Putamen (tissue), 1 donor: ENCODE measurements at places on chromosomes 6 and 20.

DNA sequence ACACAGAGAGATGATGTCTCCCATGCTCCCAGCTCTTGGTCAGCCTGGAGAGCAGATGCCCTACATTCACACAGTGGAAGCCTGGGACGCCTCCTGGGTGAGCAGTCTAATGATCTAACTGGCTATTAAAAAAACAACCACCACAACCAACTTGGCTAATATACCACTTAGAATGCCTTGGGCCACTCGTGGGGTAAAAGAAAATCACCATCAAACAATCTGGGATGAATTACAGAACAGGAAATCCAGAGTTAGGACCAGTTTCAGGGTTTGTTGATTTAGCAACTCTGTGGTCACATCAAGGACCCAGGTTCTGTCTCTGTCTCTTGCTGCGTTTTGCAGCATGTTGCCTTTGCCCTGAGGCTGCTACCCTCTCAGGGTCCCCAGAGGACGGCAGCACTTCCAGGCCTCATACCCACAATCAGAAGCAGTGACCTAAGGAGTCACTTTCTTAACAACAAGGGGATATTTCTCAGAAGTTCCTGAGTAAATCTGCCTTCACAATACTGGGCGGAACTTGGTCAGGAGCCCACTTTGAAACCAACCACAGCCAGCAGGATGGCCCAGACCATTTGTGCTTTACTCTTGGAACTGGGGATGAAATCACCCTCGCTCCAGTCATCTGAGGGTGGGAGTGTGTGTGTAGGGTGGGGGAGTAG, 118.7 kb downstream of the CLIC5 start:
- no peak for DNase-seq

GRCh38 chr20:44319839-44320422, 8.9 kb upstream of the FITM2 start:
- DNase-seq = no peak

- DNase-seq = no peak
These were observed 16.4 kb downstream of the CHD6 start for GRCh38 chr20:41601742-41602141.

DNA sequence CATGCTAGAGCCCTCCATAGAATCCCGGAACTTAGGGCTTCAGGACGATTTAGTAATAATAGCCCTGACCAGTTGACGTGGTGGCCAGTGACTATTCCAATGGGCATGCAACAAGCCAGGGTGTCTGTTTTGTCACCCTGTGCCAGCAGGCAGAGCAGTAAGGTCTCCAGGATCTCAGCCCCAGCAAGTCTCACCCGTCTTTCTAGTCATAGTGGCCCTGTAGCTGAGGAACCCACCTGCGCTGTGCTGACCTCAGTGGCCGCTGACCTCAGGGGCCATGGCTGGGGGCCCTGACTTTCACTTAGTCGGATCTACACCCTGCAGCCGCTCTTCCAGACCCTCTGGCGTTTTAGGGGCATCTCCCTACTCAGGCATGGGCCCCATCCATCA, 36.8 kb downstream of the PRR18 start:
- no peak for DNase-seq

GRCh38 chr6:85412911-85413430, 36.9 kb upstream of the NT5E start:
- no peak for DNase-seq
